Activated T-helper 2 cell treated with anti-CD3 and anti-CD28 coated beads, Interferon-gamma antibody, Interleukin-2, Interleukin-4, amounts not matched to agents 10 μg/mL and 5 μg/mL and 100 μg/mL, durations not matched to agents 14 hours and 24 hours and 36 hours (primary cell): ENCODE measurements at places on chromosomes 3 and 15.

DNA sequence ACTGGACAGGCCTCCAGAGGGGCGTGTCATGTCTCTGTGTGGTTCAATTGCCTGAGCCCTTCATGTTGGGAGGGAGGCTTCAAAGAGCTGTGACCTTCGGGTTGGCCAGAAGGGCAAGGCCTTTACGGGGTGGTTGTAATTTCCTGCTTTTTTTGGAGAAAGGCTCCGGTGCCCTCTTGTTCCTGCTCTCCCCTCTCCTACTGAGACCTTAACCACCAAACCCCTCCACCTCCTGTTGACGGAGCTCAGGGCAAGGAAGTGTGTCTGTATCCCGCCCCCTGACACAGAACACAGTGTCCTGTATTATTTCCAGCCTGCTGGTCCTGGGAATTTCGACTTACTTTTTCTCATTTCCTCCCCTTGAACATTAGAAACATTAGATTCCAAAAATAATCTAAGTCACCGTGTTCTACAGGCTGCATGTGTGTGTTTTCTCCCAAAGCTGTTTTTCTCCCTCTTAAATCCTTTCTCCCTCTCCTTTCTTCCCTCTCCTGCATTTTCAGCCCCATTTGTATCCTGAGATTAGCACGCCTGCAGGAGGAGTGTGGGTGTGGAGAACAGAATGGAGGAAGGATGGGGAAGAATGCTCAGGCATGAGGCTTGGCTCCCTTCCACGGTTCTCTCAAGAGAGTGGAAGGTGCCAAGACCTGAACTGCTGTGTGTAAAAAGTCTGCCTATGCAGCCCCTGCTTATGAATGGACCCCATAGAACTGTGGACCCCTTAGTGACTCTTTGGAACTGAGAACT is 285.4 kb upstream of the ROPN1 start:
- no peak for DNase-seq

- DNase-seq: no peak
Measured at GRCh38 chr3:4404881-4405280, 62.2 kb downstream of the SUMF1 start.

- no peak for DNase-seq
Measured at GRCh38 chr3:4508048-4508981, 15.2 kb downstream of the ITPR1 start.

- DNase-seq: no peak
Measured at GRCh38 chr3:191398607-191399006, 62.4 kb upstream of the PYDC2 start.

- DNase-seq: no peak
Measured at GRCh38 chr3:34263101-34263621, 464.7 kb downstream of the PDCD6IP start.

GRCh38 chr15:86060674-86061073 is 19.0 kb upstream of the AGBL1 start:
- no peak for DNase-seq

DNA sequence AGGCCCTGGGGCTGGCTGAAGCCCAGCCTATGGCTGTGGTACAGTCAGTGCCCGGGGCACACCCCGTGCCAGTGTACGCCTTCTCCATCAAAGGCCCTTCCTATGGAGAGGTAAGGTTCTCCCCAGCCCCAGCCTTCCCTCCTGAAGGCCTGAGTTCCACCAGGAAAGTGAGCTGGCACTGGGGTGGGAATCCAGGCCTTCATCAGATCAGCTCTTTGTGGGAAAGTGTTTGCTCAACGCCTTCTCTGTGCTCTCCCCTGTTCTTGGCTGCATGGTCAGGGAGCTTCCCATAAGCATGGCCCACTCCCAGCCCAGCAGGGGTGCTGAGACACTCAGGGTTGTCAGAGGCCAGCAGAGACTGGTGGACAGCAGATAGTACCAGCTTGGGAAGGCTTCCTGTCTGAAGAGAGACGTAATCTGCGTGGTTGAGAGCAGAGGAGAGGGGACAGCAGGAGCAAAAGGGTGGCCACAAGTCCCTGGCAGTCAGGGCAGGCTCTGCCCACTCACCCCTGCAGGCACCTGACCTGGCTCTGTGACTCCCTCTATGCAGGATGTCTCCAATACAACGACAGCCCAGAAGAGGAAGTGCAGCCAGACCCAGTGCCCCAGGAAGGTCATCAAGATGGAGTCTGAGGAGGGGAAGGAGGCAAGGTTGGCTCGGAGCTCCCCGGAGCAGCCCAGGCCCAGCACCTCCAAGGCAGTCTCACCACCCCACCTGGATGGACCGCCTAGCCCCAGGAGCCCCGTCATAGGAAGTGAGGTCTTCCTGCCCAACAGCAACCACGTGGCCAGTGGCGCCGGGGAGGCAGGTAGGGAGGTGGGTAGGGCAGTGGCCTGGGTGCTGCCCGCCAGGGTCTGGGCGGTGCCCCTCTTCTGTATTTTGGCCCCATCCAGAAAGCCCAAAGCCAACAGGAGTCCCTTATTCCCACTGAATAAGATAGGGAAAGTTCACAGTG is 38.4 kb downstream of the PML start:
- no peak for DNase-seq

DNA sequence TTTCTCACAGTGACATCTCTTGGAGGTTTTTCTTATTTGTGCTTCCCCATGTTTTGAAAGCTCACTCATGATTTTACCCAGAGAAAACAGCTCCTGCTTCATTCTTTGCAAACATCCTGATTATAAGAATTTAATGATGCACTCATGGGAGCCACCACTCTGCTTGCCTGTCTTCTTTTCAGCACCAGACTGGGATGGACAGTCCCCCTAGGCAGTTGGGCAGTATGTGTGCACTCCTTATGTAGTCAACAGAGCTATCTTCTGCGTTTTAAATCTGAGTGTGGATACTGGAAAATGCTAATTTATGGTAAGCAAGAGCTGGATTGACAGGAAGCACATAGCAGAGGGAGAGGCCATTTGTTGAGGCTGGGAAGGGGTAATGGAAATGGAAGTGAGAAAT is 276.1 kb downstream of the AGBL1 start:
- DNase-seq: no peak

DNA sequence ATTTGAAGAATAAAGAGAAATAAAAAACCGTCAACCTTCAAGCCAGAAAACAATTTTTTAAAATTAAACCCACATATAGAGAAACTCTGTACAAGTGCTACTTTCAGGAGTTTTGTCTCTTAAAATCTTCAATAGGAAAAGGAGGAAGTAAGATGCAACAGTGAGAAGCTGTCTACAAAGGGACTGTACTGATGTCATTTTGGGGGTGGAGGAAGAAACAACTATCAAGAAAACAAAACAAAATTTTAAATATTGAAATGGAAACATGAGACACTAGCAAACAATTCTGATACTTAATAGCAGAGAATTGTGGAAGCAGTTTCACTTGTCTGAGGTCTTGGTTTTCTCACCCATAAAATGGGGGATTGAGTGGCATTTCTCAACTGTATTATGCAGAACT is 84.4 kb downstream of the SLMAP start:
- DNase-seq: no peak

DNA sequence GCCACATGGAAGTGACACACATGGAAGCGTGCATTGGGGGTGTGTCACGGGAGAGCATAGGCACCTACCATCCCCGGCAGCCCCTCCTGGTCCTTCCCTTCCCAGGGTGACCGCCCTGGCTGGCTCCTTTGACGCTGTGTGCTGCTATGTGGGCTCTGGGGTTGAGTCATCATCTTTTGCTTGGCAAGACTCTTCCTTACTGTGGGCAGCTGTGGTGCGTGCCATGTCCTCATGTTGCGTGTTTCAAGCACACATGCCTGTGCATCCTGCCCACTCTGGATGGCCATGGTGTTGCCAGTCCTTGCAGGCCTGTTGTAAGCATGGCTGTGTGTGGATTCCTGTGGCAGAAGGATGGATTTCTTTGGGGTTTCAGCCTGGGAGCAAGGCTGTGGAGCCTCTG is 14.0 kb downstream of the PLXNA1 start:
- DNase-seq: no peak

- no peak for DNase-seq
Measured at GRCh38 chr3:191026746-191027145, 164.3 kb upstream of the GMNC start.

GRCh38 chr3:166663194-166663593 is 716.9 kb downstream of the ZBBX start:
- no peak for DNase-seq

DNA sequence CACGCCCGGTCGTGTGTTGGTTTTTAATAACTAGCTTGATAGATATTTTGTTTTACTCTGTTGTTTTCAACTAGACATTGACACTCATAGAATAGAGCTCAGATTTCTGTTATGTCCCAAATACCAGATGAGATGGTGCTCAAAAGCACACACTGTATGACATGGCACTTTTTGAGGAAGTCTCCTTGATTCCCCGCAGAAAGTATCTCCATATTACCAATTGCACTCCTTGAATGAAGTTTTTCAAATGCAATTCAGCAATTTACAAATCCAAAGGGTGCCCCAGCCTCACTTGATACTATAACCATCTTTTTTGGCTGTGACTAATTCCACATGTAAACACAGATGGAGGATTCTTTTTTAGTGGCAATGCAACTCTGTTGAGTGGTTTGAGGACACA is 92.0 kb upstream of the IGF1R start:
- DNase-seq: no peak

GRCh38 chr15:73915082-73915481 is 11.2 kb upstream of the LOXL1 start:
- no peak for DNase-seq

DNA sequence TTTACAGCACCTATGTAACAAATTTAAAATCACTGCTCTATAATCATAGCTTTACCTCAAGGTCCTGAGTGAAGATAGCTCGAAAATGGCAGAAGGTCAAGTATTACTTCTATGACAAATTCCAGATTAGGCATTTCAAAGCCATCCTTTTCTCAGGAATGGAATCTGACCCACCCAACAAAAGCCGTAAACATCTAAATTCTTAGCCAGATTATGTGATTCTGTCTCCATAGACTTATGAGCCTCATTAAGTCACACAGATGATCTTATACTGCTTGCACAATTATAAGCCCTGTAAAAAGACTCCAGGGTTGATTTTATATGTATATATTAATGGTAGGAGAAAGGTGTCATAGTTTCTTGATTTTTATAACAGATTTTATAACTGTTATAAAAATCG is 56.9 kb downstream of the CEP152 start:
- no peak for DNase-seq

GRCh38 chr3:53589201-53589600 is 94.8 kb downstream of the CACNA1D start:
- no peak for DNase-seq

DNA sequence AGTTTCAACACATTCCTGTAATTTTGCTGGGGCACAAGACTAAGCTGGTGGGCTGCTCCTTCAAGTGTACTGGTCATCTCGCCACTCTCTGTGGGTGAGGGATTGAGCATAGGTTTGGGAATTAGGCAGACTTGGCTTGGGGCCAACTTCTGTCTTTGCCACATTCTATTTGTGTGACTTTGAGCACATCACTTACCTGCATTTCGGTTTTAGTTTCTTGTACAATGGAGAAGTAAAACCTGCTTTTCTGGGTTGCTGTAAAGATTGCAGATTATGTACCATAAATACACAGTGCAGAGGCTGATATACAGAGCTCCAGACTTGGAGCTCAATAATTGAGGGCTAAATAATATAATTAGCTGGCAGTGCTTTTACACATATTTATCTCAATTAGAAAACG is 162.1 kb downstream of the C3orf38 start:
- DNase-seq: no peak

- no peak for DNase-seq
Measured at GRCh38 chr15:88814393-88814792, 11.2 kb downstream of the ACAN start.

GRCh38 chr3:59368900-59369675 is 319.3 kb upstream of the CFAP20DC start:
- no peak for DNase-seq

GRCh38 chr3:16378920-16379319 is 113.9 kb downstream of the OXNAD1 start:
- DNase-seq: no peak

DNA sequence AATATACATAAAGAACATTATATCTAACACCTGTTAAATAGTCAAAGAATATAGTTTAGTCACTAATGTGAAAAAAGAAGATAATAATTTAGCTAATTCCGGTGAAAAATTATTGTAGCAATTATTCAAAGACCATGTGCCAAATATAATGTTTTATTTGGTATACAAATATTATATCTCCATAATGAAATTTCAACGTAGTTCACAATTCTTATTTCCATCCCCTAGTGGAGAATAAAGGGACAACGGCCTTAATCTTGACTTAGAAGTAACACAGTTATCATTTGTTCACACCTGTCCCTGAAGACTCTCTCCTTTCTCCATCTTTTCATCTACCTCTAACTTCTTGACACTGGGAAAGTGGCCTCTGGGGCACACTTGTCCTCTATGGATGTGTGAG is 213.4 kb downstream of the ERC2 start:
- no peak for DNase-seq

DNA sequence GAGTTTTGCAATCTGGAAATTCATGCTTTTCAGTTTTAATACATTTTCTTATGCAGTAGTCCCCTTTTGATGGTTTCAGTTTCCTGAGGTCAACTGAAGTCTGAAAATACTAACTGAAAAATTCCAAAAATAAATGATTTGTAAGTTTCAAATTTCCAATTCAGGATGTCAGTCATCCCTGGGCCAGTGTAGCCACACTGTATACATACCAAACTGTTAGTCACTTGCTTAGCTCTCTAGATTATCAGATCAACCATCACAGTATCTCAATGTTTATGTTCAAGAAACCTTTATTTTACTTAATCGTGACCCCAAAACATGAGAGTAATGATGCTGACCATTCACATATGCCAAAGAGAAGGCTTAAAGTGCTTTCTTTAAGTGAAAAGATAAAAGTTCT is 715.5 kb downstream of the GBE1 start:
- DNase-seq: no peak

GRCh38 chr3:107916171-107916570 is 174.7 kb downstream of the CD47 start:
- DNase-seq: no peak

DNA sequence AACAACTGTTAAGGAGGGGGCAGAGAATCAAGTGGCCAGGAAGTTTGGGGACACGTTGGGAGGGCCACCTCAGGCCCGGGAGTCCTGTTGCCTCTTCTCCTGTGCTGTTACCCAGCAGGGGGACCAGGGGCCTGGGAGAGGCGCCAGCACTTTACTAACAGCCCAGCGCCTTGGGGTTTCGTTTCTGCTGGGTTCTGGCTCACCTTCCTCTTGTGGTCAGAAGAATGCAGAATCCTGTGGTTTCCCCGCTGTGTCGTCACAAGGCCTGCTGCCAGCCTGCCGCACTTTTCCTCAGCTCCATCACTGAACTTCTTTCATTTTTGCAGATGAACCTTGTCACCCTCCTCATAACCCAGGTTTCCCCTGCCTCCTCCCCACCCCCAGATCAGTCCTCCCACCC is 67.7 kb downstream of the SLC30A4 start:
- DNase-seq: peak; percentile 78
